Activated naive CD4-positive, alpha-beta T cell treated with anti-CD3 and anti-CD28 coated beads, Interleukin-2, amount 10 ng/mL, durations not matched to agents 7 days and 5 days (primary cell): ENCODE measurements at places on chromosomes 7 and 10.
A peak's percentile ranks its signal among the peaks of the same experiment; 100 is the strongest.

GRCh38 chr7:111137296-111138192, 46.6 kb downstream of the LRRN3 start:
- DNase-seq, result peak; percentile 21

- no peak for DNase-seq
These were observed 87.2 kb downstream of the AHR start for GRCh38 chr7:17385612-17386011.

DNA sequence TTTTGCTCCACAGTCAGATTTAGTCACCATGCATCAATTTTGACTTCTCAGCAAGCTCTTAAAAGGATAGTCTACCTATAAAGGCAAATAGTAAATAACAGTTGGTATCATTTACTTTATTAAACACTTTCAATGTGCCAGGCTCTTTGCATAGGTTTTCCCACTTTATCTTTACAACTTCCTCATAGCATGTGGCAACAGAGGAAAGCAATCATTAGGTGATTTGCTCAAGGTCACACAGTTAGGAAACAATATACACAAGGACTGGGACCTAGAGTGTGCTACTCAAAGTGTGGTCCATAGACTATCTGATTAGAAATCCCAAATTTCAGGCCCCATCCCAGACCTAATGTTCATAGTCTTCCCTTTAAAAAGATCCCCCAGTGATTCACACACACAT, 212.3 kb downstream of the MTERF1 start:
- no peak for DNase-seq

GRCh38 chr10:11231285-11231684, 213.6 kb downstream of the CELF2 start:
- no peak for DNase-seq

- no peak for DNase-seq
These were observed 80.1 kb upstream of the PRSS1 start for GRCh38 chr7:142669074-142669654.

GRCh38 chr7:26188206-26188956, 12.2 kb downstream of the HNRNPA2B1 start:
- no peak for DNase-seq
